ENCODE measurements at places on chromosomes 12 and 14.
A peak's percentile ranks its signal among the peaks of the same experiment; 100 is the strongest.

GRCh38 chr14:36655963-36656686 lies 5.5 kb upstream of the PAX9 start:
- peak; percentile 54 for DNase-seq

- DNase-seq = no peak
Observed at GRCh38 chr12:58811346-58811745, 109.0 kb downstream of the LRIG3 start.

GRCh38 chr12:113903381-113903863 lies 62.7 kb downstream of the RBM19 start:
- no peak for DNase-seq

- DNase-seq = no peak
Observed at GRCh38 chr12:128178966-128179365, 88.0 kb upstream of the TMEM132C start.

DNA sequence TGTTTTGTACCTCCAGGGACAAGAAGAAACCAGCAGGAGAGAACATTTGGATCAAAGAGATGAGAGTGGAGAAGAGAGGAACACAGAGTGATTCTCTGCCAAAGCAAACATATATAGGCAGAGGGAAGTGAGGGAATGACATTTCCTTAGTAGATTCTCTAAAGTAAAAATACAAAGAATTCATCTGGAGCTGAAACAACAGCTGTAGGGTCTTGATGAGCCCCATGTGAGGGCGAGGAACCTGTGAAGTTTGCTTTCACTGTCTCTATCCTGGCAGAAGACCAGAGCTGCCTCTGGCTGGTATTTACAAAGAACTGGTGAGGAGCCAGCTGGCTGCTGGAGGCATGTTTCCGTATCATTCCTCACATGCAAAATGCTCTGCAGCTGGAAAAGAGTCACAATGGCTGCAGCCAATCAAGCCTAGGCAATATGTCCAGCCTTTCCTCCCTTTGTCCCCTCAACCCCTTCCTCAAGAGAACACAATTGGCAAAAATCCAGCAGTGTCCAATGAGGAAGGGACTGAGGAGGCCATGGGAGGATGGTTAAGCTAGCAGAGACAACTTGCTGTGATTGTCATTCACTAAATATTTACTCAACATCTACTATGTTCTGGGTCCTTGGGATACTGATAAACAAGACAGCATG lies 122.5 kb downstream of the PHLDA1 start:
- no peak for DNase-seq

- no peak for DNase-seq
Observed at GRCh38 chr14:67491741-67492507, 3.4 kb upstream of the TMEM229B start.

- DNase-seq = no peak
Observed at GRCh38 chr12:98085046-98085755, 430.2 kb upstream of the TMPO start.

DNA sequence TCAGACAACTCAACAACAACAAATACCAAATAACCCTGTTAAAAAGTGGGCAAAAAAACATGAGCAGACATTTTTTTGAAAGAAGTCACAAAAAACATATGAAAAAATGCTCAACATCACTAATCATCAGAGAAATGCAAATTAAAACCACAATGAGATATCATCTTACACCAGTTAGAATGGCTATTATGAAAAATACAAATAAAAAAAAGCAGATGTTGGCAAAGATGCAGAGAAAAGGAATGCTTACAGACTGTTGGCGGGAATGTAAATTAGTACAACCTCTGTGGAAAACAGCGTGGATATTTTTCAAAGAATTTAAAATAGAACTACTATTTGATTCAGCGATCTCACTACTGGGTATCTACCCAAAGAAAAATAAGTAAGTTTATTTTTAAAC lies 114.0 kb downstream of the SLC38A4 start:
- DNase-seq = no peak

GRCh38 chr12:79056775-79057174 lies 192.2 kb downstream of the SYT1 start:
- DNase-seq = no peak

DNA sequence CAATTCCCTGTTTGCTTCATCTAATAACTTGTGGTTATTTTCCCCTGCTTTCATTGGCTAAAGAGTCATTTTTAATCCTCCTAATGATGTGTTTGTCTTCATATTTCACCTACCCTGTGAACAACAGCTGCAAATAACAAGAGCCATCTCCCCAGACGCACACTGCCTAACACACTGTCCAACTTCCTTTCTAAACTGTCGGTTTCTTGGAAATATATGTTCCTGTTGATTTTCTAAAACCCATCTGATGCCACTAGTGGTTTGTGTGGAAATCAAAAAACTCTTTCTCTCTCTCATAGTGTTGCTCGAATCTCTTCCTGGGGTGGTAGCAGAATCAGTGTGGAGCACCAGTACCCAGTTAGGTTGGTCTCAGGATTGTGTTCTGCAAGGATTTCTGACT lies 226.9 kb downstream of the EPS8 start:
- no peak for DNase-seq

- no peak for DNase-seq
Observed at GRCh38 chr12:104499668-104500332, 43.1 kb downstream of the CHST11 start.

GRCh38 chr14:98227727-98228111 lies 1044.3 kb downstream of the BCL11B start:
- no peak for DNase-seq

DNA sequence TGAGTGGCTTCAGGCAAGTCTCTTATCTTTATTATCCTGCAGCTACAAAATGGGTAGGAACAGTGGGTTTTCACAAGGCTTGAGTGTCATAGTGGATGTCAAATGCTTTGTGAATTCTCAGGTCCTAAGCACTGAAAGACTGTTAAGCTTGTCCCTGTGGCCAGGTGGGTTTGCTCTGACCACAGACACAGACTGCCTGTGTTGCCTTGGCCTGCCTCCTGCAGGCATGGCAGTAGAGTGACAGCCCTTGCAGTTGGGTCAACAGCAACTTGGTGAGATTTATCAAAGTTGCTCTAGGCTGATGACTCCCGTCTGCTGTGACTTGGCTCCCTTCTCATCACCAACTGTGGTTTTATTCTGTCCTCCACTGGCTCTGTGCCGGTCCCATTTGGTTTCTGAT lies 520.0 kb upstream of the CCDC196 start:
- DNase-seq = no peak

DNA sequence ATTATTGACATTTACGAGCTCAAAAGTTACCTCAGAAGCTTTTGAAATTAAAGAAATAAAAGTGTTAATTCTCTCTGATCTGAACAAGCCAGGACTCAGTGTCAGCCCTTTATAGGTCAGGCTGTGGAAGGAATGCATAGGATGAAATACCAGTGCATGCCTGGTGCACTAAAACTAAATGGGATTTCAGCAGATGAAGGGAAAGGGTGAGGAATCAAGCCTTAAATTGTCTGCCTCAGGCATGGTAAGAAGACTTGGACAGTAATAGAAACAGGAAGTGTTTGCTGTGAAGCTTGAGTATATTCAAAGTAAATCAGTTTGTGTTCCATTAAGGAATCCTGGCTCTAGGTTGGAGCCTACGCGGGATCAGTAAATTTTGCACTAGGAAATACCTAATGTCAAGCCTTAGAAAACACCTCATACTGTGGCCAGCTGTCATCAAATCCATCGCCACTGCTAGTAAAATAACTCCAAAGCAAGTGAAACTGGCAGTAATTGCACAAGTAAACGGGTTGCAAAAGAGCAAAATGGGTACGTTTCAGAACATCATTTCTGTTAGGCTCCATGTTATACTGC lies 76.3 kb downstream of the PDE3A start:
- no peak for DNase-seq

DNA sequence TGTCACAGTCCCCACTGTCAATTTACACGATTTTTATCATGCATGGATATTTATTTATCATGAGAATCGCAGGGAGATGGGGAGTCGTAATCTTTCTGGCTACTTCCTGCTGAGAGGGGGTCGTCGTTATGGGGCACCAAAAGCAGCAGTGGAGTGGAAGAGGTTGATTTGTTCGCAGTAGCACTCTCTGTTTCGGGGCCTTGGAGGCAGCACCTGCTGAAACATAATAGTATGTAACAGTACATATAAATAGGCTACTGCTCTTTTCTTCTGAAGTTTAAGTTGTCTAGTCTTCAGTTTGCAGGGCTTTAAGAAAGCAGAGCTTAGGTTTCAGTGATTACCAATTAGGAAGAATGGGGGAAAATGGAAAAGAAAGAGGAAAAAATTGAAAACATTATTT lies 3.8 kb downstream of the SOAT2 start:
- DNase-seq = no peak

- DNase-seq = no peak
Observed at GRCh38 chr12:22792138-22792537, 167.2 kb downstream of the ETNK1 start.

- no peak for DNase-seq
Observed at GRCh38 chr14:55707365-55707804, 127.4 kb downstream of the KTN1 start.

DNA sequence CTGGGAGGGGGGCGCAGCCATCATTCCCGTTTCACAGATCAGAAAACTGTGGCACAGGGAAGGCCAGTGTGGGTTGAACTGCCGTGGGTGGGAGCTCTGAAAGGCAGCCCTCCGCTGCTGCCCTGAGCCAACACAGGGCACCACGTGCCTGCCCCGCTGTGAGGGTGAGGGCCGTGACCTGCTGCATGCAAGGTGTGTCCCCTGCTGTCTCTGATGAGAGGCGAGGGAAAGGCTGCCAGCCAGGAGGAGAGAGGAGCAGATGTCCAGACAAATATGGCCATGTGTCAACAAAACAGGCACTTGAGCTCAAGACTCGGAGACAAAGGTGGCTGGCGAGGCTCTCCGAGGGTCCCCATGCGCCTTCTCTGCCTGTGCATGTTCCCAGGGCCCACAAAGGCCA lies 108.8 kb downstream of the RBM19 start:
- DNase-seq = no peak

DNA sequence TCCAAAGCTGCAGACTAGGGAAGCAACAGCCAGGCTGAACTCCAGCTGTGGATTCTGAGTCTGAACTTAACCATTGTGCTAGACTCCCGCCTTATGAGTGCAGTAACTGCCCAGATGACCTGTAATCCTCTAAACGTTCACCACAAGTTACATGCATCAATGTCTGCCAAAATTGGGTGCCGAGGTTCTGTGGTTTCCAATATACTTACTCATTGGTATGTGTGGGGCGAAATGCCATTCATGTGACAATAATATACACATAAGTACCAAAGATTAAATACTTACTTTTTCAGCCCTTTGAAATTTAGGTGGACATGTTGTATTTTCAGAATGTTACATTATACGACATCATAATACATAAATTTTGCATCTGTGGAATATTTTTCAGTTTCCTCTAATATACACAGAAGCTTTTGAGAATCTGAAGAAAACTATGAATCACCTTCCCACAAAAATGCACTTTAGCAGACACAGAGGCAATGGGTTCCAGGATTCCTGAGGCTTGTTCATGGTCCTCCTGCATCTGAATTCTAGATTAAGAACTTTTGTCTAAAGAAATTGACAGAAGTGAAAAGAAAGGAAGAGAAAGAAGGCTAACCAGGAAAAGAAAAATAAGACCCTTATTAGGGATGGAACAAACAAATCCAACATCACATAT lies 31.7 kb downstream of the GRIP1 start:
- no peak for DNase-seq

GRCh38 chr12:76113800-76114757 lies 29.6 kb upstream of the NAP1L1 start:
- DNase-seq = no peak

GRCh38 chr14:90820958-90821357 lies 4.7 kb upstream of the TTC7B start:
- no peak for DNase-seq

DNA sequence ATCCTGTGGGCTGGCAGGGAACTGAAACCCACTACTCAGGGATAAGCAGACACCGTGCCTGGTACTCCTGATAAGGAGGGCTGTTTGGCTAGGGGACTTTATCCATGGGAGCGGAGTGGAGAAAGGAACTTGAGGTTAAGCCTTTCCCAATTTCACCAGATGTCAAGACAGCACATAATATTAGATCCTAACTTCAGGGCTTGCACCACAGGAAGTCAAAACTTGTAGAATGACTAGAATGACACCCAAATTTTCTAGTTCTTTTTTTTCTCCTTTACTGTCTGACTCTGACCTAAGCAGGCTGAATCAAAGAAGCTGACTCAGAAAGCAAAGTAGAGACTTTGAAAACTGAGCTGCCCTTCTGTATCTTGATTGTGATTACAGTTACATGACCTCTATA lies 7.1 kb upstream of the CGRRF1 start:
- no peak for DNase-seq

GRCh38 chr12:70754330-70754741 lies 117.1 kb upstream of the PTPRB start:
- no peak for DNase-seq

DNA sequence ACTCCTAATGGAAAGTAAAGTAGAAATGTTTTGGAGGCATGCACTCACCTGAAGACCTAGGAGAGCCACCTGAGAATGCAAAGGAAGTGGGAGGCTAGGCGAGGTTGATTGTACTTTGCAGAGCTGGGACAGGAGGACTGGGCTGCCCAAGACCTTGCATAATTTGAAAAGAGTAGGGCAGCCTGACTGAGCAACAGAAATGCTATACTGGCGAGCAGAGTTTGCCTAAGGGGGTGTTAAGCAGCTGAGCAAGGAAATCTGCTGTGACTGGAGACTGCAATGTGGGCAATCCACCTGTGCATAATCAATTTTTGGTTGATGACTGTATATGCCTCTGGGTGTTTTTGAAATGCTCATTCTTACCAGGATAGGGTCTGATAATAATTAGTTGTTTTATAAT lies 834.1 kb downstream of the TRHDE start:
- no peak for DNase-seq

DNA sequence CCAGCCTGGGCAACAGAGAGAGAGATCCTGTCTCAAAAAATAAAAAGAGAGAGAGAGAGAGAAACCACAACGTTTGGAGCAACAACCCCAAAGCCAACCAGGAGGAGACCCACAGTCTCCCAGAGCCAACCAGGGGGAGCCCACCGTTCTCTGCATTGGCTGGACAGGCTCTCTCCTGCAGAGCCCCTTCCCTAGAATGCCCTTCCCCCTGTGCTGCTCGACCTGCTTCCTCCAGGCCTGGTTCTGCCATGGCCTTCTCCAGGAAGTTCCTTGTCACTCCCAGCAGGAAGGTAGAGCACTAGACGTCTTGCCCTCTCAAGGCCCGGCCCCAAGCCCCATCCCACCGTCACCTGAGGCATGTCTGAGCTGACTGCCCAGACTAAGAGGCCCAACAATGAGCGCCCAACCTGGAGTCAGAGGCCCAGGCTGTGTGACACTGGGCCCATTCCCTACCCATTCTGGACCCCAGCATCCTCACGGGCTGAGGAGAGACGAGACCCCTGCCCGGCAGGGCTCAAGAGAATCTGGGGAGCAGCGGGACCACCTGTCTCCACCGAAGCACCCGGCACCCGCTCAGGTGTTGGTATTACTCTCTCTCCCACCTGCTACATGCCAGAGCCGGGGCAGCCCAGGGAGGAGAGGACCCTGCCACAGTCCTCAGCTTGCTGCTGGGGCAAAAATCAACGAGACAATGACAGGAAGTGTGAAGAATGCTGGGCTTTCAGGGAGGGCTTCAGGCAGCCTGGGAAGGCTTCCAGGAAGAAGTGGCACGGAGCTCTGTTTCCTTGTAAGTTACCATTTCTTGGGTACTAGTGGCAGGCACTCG lies 61.2 kb downstream of the DIO3 start:
- DNase-seq = no peak

Data from HCT116 (cell line).